Cardiac fibroblast (primary cell): ENCODE measurements at places on chromosomes 6 and 20.

DNA sequence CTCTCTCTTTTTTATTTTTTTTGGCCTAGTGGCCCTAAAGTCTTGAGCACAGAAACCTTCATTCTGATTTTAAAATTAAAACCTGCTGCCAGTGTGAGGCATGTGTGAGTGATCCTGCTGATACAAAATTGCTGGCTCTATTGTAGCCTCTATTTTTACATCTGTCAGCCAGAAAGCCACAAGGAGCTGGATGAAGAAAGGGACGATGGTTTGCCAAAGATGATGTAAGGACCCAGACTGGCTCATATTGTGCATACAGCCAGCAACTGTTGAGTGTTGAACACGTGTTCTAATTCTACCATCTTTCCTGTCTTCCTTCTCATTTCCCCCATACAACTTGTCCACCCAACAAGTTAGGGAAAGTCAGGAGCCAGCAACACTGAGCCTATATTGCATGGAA lies 40.8 kb upstream of the ATXN1 start:
- DNase-seq: peak; percentile 69

- no peak for DNase-seq
These were observed 247.8 kb downstream of the PRL start for GRCh38 chr6:22049002-22049401.

- DNase-seq: peak; percentile 97
These were observed 55.0 kb downstream of the KIF13A start for GRCh38 chr6:17932330-17932852.

- no peak for DNase-seq
These were observed 103.1 kb upstream of the RIN2 start for GRCh38 chr20:19654921-19655320.

- DNase-seq: peak; percentile 46
These were observed 200.3 kb downstream of the EDN1 start for GRCh38 chr6:12490351-12490903.

- DNase-seq: no peak
These were observed 6.1 kb downstream of the RAMACL start for GRCh38 chr6:166580076-166581050.

- no peak for DNase-seq
These were observed 149.9 kb upstream of the SMLR1 start for GRCh38 chr6:130677312-130677711.

GRCh38 chr6:130717657-130718056 lies 109.5 kb upstream of the SMLR1 start:
- no peak for DNase-seq

- no peak for DNase-seq
These were observed 536.2 kb upstream of the NRSN1 start for GRCh38 chr6:23589811-23590210.

DNA sequence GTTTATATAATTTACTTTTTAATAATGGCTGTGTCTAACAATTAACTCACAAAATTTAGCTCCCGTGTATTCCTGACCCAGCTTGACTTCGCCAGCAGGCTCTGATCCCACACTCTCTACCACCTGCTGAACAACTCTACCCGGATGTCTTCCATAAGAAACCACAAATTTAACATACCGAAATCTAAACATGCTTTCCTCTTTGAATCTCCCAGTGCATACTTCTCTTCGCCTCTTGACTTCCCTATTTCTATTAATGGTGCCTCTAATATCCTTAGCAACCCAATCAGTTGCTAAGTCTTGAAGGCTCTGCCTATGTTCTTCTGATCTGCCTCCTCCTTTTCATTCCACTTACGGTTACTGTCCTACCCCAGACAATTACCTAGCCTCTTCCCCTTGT lies 4.6 kb upstream of the MYB start:
- DNase-seq: no peak

DNA sequence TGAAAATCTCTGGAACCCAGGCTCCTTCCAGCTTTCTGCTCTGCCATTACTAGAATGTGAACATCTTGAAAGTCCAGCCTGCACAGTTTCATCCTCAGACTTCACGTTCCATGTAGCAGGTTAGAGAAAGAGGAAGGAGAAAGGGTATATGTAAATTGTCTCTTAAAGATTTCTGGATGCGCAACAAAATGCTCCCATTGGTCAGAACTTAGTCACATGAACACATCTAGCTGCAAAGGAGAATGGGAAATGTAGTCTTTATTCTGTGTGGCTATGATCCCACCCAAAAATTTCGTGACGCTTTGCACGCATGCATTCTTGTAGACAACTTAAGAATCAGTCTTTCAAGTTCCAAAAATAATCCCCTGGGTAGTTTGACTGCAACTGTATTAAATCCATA lies 46.4 kb upstream of the CHD6 start:
- no peak for DNase-seq
